T-cell (primary cell): ENCODE measurements at places on chromosomes 6 and 20.

DNA sequence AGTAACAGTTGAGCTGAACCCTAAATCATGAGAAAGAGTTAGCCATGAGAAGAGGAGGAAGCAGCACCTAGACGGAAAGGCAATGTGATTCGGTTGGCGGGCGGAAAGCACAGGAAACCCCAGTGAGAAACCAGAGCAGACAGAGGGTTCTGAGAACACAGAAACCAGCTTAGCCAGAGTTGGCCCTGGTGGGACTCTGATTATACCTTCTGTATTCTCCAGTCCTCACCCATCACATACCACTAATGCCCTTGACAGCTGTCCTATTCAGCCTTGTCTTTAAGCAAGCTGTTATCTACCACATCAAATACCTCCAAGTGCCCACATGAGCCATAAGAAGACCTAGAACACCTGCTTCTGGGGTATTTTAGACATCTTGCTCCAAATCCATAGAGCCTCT, 58.9 kb upstream of the LRRC1 start:
- no peak for DNase-seq

DNA sequence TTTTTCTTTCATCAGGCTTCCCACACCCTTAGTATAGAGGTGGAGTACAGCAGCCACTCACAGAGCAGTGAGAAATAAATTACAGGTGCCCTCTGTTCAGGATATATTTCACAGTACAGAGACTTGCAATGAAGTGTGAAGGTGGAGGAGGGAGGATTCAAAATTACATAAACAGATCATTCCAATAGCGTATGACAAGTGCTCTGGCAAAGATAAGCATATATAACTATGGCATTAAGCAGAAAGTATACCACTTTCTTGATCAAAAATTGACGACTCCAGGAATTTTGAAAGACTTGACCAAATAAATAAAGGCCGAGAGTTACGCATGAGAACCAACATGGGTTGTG, 108.7 kb downstream of the GPX5 start:
- DNase-seq: no peak

- DNase-seq: no peak
Observed at GRCh38 chr6:42228305-42228704, 10.6 kb upstream of the MRPS10 start.

DNA sequence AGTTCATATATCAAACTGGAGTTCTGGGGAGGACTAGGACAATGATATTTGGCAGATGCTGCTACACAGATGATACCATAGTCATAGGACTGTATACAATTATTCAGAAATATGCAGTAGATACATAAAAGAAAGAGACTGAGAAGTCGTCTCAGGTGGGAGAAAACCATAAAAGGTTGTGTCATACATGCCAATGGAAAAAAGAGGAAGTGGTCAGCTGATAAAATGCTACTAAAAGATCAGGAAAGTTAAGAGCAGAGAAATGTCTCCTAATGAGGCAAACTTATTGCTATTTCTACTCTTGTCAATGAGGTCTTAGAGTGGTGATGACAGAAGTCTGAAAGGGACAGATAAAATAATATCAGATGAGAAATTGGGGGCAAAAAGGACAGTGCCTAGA, 407.6 kb downstream of the COL12A1 start:
- DNase-seq: no peak

DNA sequence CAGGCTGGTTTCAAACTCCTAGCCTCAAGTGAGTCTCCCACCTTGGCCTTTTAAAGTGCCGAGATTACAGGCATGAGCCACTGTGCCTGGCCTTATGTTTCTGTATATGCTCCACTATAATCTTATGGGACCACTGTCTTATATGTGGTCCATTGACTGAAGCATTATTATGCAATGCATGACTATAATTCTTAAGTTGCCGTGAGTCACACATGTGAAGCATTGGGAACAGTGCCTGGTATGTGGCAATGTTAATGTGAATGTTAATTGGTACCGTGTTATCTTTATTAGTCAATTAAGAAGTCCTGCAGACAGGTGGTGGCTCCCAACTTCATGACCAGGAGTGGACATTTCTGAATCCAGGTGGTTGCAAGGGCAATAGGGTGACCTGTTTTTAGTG, 14.7 kb upstream of the ASXL1 start:
- no peak for DNase-seq

GRCh38 chr6:122747573-122747972, 31.9 kb upstream of the FABP7 start:
- no peak for DNase-seq

DNA sequence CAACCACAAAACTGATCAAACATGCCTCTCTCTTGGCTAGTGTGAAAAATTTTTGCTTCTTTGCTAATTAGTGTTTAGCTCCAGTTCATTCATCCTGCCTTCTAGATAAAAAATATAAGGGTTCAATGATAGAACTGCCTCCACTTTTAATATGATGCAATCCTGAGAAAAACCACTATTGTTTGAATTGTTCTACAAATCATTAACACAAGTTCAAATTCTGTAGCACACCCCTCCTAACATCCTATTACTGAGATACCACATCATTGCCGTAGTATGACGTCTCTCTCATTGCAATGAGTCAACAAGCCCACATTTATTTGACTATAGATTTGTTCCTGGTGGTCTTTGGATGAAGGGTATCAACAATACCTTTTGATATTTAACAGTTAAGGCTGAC, 365.8 kb upstream of the OPRM1 start:
- DNase-seq: no peak

GRCh38 chr6:15249371-15250019, 3.6 kb downstream of the JARID2 start:
- no peak for DNase-seq

DNA sequence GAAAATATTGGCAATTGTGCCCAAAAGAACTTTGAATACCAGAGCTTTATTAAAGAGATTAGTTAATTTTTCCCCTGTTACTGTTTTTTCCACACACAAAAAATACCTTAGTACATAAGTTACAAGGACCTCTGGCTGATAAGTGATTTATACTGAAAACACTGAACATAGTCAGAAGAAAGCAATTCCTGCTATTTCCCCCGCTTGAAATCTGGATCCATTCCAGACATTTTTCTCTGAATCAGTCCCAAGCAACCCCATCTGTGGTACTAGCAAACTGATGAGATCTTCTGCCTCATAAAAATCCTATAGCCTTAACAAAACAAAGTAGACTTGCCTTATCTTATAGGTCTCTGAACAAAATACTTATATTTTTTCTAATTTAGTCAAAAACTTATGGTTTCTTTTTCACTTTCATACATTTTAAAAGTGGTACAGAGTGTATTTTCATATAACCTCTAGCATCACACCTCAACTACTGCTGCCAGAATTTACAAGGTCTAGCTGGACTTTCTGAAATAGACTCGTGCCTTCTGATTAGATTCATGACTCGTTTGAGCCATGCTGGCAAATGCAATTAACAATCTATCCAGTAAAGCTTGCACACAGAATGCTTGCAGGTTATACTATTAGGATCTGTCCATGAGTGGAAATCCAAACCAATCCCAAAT, 111.9 kb downstream of the TBX18 start:
- DNase-seq: no peak

DNA sequence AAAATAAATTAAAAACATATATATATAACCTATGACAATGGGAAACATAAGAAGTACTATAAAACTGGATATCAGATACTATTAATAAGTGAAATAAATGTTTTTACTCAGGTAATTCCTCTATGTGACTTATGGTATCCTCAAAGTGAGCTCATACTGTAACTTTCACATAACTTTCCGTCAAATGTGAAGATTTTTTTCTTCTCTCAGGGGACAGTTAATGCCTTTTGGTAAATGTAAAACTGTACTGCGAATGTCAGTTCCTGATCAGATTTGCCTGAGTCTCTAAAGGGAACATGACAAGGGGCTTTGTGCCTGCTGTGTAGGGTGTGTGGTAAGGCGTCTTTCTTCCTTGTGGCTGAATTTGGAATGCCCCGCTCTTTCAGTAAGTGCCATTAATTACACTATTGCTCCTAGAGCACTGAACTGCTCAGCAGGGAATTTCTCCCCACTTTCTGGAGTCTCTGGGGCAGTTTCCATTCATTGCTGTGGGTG, 271.8 kb downstream of the PRL start:
- no peak for DNase-seq

DNA sequence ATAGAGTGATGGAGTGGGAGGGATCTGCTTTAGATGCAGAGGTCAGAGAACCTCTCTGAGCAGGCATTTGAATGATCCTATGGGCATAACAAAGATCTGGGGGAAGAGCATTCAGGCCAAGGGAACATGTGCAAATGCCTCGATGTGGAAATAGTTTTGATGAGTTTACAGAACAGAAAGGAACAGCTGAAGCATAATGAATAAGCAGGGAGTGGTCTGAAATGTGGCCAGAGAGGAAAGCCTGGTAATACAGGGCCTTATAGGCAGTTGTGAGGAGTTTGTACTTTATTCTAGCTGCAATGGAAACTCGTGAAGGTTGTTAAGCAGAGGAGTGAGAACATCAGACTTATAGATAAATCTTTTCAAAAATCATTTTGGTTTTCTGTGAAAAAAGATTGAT, 33.0 kb upstream of the ME1 start:
- no peak for DNase-seq

- DNase-seq: no peak
Observed at GRCh38 chr6:14241255-14242070, 123.9 kb downstream of the CD83 start.

DNA sequence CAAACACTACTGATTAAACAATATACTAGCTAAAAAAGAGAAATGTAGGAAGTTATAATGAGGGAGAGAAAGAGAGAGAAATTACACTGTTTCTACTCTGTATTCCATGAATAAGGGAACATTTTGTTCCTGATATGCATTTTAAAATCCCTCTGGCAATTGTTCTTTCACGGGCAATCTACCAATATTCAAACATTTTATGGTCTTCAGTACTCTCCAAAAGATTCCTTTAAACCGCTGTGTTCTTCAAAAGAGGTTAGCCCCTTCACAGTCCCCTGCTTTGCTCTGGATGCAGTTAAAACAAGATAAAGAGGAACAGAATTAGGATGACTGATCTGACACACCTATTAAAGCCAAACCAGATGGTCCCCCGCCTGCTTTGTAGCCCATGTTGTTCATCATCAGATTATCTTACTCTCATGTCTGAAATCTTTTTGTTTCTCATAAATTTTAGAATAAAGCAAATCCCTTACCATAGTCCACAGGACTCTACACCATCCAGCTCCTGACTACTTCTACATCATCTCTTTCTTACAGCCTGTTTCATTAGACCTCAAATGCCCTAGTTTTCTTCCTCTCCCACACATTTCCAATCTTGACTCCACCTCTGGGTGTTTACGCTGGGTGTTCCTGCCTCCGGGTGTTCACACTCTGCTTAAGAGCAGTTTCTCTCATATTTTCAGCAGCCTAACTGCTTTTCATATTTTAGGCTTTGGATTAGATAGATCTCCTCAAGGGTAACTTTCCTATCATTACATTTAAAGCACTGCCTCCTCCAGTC, 399.7 kb downstream of the COL12A1 start:
- DNase-seq: no peak

DNA sequence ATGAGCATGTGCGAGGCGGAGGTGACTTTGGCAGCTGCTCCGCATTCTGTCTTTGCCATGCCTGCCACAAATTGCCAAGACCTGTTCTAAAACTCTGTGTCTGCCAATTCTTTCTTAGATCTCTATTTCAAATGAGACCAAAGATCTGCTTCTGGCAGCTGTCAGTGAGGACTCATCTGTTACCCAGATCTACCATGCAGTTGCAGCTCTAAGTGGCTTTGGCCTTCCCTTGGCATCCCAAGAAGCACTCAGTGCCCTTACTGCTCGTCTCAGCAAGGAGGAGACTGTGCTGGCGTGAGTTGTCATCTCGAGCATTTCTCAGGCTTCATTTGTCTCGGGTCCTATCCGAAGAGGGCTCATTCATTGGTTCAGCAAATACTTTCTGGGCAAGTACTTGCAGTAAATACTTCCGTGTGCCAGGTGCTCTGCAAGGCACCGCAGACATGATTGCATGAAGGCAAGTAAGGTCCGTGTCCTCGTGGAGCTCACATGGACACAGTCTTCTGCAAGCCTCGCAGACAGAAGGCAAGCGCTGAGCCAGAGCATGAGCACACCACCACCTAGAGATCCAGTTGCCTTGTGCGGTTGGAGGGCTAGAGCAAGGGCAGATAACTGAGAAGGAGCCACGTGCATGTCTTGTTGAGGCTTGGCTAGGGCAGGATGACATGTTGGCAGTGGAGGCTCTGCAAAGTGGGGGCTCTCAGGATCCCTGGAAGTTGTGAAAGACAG, 19.7 kb upstream of the MROH8 start:
- DNase-seq: no peak

DNA sequence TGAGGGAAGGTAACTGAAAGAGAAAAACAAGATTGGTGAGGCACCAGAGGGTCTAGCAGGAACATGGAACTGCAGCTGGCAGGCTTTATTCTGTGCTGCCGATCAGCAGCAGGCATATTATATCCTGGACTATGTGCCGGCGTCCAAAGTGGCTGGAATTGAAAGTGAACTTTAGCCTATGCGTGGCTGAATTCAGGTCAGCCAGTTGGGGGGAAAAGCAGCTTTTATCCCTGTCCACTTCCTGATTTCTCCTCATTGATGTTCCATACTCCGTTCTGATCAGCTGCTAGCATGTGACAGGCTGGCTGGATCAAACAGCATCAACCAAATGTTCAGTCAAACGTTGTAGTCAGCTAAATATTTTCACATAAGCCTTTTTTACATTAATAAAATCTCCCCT, 99.0 kb downstream of the CAP2 start:
- DNase-seq: no peak

DNA sequence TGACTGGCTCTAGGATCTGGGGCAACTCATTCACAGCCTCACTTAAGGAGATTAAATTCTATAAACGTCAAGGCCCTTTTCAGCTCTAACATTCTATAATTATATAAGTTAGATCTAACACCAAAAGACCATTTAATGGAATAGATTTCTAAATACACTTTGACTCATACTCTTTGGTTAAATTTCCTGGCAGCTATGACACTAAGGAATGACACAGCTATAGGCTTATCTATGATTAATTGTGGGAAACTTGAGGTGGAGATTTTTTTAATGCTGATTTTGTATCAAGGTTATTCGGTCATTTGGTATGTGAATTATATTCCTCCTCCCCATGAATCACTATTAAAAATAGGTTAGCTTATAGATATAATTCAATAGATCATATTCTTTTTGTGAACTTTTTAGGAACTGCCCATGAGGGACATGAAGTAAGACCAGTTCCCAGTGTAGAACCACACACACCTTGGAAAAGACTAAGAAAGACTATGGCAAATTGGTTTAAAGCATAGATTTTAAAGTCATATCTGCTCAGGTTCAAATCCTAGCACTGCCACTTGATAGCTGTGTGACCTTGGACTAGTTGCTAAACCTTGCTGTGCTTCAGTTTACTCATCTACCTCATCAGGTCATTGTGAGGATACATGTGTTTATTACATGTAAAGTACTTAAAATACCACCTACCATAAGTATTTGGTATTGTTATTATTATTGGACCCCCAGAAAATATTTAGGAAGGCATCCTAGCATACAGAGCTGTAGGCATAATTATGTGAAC, 116.0 kb downstream of the CRYBG1 start:
- no peak for DNase-seq

DNA sequence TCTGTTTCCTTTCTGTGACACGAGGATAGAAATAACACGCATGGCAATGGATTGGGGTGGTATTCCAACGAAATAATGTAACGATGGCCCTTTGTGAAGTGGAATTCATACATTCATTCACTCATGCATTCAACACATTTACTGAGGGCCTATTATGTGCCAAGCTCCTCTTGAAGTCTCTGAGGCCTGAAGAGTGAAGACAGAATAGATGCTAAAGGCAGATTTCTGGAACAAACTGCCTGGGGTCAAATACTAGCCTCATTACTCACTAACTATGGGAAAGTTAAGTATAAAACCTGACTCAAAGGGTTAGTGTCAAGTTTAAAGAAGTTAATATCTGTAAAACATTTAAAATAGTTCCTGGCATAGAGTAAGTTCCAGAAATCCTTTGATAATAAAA, 279.6 kb upstream of the SULF2 start:
- no peak for DNase-seq
